AML-193 (cell line): ENCODE measurements at places on chromosomes 6 and 20.

DNA sequence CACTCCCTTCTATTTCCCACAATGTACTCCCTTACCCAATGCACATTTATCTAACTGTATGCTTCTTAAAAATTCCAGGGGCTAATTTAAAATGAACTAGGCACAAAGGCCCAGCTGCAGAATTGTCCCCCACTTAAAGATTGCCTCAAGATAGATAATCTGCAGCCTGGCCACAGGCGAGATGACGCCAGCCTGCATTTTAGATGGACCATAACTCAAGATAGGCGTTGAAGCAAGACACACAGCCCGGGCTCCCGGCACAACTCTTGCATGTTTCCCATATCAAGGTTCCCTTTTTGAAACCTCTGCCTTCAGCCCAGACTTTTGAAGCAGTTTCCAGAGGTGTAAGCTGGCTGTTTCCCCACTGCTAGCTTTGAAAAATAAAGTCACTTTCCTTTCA, 3.2 kb upstream of the REPS1 start:
- no peak for DNase-seq

DNA sequence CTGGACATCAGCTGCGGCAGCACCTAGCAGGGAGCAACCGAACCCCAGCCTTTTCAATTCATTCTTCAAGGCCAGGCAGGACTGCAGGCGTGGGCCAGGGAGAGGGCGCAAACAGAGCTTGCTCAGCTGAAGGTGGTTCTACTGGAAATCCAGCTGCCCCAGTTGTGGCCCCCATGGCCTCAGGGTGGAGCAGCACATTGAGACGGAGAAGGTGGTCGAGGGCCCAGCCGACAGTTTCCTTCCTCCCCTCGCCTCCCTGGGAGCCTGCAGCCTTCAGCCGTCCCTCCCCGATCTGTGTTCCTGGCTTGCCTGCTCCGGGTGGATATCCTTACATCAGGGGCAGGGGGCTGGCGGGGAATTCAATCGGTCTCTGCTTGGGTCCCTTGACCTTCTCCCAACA, 217.8 kb downstream of the ANKRD60 start:
- no peak for DNase-seq

DNA sequence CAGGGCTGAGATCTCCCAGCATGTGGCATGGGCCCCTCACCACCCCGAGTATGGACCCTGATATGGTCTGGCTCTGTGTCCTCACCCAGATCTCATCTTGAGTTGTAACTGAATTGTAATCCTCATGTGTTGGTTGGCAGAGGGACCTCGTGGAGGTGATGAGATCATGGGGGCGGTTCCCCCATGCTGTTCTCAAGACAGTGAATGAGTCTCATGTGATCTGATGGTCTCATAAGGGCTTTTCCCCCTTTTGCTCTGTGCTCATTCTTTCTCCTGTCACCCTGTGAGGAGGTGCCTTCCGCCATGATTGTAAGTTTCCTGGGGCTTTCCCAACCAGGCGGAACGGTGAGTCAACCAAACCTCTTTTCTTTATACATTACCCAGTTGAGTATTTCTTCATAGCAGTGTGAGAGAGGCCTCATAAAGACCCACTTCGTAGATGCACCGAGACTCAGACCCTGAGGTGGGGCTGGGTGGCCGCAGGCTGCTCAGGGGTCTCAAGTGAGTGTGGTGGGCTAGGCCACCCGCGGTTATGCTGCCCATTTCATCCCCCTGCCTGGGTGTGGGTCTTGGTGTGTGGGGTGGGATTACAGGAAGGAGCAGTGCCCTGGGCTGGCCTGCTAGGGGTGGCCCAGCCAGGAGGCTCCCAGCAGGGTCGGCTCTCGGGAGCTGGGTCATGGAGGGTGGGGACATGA, 26.2 kb upstream of the GATA5 start:
- DNase-seq, result no peak

GRCh38 chr6:91082311-91082832, 495.5 kb upstream of the MAP3K7 start:
- DNase-seq, result no peak

GRCh38 chr6:14088600-14089192, 28.9 kb upstream of the CD83 start:
- DNase-seq, result no peak

DNA sequence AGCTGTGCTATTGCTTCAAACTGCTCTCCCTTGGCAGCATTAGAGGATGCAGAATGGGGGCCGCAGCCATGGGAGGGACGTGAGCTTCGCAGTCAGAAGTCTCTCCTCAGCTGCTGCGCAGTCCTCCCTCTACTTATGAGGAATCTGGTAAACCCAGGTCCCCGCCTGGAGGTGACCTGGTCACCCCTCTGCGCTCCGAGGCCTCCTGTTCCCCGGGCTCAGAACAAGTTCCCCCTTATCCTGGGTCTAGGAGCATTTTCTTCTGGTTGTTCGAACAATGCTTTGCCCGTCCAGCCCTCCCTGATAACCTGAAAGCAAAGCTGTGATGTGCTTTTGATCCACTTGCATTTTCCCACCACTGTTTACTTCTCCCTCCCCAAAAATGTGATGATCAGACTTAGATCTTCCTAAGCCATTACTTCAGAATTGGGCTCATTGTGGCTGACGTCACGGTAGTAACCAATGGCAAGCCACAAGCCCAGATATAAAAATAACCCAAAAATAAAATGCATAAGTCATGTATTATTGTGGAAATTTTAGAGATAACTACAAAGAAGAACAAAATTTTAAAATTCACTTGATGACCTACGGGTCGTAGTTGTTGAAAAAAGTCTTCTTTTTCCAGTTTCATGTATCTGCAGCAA, 80.7 kb downstream of the SERAC1 start:
- DNase-seq, result no peak

DNA sequence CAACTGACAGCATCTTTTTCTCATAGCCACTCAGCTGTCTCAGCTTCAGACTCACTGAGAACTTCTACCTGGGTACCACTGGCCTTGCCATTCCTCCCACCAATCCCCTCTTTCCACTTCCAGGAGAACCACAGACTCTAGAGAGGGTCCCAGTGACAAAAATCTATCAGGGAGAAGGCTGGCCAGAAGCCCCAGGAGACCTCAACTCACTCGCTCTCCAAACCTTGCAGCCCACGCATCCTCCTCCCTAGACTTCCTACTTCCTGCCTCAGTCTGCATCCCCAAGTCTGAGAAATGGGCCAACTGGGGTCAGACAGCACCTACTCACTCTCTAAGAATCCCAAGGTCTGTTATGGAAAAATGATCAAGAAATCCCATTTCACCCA, 1.2 kb downstream of the TMEM239 start:
- no peak for DNase-seq

DNA sequence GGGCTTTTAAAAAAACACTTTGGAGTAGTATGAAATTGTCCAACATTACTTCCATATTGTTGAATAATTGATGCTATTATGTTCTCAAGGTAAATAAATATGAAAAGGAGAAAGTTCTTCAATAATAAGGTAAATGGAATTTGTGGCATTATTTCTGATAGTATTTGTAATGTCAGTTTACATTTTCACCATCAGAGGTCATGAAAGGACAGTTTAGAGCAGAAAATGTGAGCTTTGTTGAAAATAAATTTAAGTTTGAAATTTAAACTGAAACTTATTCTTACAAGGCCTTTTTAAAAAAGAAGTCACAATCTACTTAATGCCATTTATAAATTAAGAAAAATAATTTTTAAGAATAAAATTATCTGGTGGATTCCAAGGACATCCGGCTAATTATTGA, 15.8 kb upstream of the CEP162 start:
- DNase-seq, result no peak

DNA sequence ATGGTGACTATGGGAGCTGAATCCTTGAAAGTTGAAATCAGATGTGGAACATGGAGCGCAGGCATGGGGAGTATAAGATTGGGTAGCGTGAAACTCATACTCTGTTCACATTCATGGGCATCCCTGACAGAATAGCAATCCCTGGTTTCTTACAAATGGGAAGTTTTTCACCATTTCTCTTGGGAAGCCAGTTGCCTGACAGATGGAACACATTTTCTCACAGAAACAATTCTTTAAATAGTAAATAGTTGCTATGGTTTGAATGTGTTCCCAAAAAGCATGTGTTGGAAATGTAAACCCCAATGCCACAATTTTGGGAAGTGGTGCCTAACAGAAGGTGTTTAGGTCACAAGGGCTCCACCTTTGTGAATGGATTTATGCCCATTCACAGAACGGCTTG, 262.8 kb upstream of the HS3ST5 start:
- DNase-seq, result no peak

DNA sequence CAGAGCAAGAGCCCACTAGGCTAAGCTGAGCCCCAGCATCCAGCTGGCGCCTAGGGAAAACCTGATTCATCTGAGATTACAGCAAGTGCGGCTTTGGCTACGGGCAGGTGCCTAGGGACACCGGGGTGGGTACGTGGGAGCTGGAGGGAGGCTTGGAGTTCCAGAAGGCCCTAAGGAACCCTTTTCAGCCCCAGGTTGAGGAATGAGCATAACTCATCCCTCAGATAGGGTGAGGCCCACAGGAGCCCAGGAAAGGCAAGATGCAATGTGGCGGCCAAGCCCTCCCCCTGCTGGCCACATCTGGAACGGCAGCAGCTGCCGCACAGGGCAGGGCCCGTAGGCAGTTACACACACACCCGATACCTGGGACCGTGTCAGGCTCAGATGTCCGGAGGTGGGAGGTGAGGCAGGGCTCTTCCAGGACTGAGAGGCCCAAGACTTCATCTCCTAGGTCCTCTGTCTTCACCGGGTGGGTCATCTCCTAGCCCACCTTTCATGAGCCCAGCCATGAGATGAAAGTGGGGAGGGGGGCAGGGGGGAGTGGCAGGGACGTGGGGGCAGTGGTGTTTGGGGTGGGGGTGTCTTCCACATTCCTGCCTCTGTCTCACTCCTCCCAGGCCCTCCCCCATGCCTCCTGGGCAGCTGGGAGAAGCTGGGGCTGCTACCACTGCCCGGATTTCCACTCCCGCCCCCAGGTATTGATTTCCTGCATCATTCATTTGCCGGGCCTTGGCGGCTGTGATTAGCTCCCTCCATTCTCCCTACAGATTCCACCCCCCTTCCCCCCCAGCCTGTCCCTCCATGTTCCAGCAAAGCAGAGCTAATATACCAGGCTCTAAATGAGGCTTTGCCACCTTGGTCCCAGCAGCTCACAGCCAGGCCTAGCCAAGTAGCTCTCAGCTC, 5.5 kb downstream of the MDGA1 start:
- DNase-seq, result peak; percentile 63

- DNase-seq, result peak; percentile 31
These were observed 64.6 kb upstream of the TXNDC5 start for GRCh38 chr6:7974938-7975763.

GRCh38 chr20:58306421-58307261, 2.9 kb upstream of the RAB22A start:
- DNase-seq, result peak; percentile 85

DNA sequence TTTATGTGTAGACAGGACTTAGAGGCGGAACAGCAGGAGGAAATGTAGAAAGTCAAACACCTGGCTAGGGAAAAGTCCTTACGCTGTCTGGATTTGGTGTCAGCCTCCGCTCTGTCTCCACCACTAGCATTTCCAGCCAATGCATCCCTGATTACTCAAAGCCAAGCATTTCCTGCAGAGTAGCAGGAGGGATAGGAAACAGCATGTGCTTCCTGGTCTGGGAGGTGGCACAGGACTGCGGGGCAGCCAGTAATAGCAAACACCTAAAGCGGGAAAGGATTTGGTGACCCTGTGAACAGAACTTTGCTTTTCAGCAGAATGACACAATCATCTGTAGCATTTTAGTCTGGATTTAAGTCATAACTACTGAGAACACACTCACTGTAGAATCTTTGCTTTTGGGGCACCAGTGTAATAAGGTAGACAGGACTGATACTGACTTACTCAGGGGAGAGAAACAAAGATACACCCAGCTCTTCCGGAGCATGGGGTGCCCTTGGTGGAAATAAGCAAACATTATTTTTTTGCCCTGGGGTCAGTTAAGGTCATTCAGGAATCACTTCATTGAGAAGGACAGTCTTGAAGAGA, 133.3 kb upstream of the AHI1 start:
- no peak for DNase-seq

- no peak for DNase-seq
These were observed 33.2 kb upstream of the TASP1 start for GRCh38 chr20:13671916-13672378.

GRCh38 chr6:157013649-157014304, 236.6 kb downstream of the ARID1B start:
- no peak for DNase-seq

DNA sequence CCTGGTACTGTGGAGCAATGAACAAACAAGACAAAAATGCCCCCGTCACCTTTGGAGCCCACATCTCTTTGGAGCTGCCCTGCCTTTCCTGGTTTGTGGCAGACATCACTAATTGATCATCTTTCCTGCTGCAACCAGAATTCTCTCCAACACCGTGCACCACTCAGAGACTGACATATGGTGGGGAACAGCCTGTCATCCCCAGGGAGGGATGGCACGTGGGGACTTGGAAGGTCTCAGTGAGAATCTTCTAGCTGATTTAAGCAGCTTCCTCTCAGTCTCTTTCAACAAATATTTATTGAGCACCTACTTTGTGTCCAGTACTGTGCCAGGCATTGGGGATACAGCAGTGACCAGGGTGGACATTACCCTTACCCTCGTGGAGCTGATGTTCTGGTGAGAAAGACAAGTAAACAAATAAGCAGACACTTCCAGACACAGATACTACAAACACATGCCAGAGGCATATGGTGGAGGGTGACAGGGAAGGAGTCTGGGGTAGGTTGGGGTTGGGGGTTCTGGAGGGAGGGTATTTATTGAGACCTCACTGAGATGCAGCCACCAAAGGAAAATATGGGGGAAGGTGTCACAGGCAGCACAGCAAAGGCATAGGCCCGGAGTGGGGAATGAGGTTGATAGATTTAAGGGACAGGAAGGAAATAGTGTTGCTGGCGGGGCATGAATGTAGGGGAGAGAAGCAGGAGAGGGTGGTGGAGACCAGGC, 82.3 kb downstream of the CEBPB start:
- no peak for DNase-seq

- no peak for DNase-seq
These were observed 72.4 kb upstream of the LAMP5 start for GRCh38 chr20:9441948-9442347.

DNA sequence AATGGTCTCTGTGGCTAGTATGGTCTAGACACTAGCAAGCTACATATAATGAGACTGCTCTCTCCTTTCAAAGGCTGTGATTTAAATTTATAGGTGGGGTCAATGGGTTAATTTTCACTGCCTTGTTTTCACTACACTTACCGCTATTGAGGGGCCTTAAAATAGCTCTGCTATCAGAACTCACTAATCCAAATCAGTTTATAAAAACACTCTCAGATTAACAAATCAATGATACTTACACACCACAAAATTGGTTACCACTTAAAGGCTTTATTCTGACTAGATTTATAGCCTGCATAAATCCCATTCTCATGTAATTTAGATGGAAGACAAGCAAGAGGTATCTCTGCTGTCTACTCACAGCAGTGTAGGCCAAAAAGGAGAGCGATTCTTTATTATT, 313.0 kb upstream of the AGPAT4 start:
- no peak for DNase-seq

- no peak for DNase-seq
These were observed 17.0 kb upstream of the FHL5 start for GRCh38 chr6:96545882-96546281.

GRCh38 chr20:53828682-53829254, 235.1 kb upstream of the ZNF217 start:
- no peak for DNase-seq
